ENCODE measurements at places on chromosomes 7 and 10. TPM values are rescaled to one million over a fixed set of nuclear protein-coding genes. Genes with fewer than 3 reads are reported as not detected.

Gene INA
- polyA plus RNA-seq, result 1.5 TPM

Gene ATG9B
- 1.6 TPM for polyA plus RNA-seq

Gene ELN
- 118 TPM for polyA plus RNA-seq

Gene TMEM229A
- polyA plus RNA-seq, result 0.20 TPM

Gene CCDC136
- 16.7 TPM for polyA plus RNA-seq

Gene SP8
- not detected for polyA plus RNA-seq

Gene USP6NL
- polyA plus RNA-seq, result 31.9 TPM

Gene IMMP2L
- 41.9 TPM for polyA plus RNA-seq

Gene RHBDD2
- polyA plus RNA-seq, result 59.7 TPM

Gene CPA4
- 1.5 TPM for polyA plus RNA-seq

Gene FAM241B
- 9.6 TPM for polyA plus RNA-seq

Gene HOXA13
- not detected for polyA plus RNA-seq

Gene CXCL12
- polyA plus RNA-seq, result 730 TPM

Gene ZSCAN25
- polyA plus RNA-seq, result 19.5 TPM

Gene ACSM6
- 0.19 TPM for polyA plus RNA-seq

Gene TDRD1
- 0.07 TPM for polyA plus RNA-seq

Gene IL6
- polyA plus RNA-seq, result not detected

Gene PALD1
- polyA plus RNA-seq, result 9.2 TPM

Gene BAIAP2L1
- 13.1 TPM for polyA plus RNA-seq

Gene OPN4
- not detected for polyA plus RNA-seq

Gene LAMB4
- 2.4 TPM for polyA plus RNA-seq

Gene YAE1
- 40.9 TPM for polyA plus RNA-seq

Gene NUTM2E
- 0.23 TPM for polyA plus RNA-seq

Gene AKR1D1
- polyA plus RNA-seq, result 0.41 TPM

Gene ADAM12
- polyA plus RNA-seq, result 25.6 TPM

Gene OR2A5
- polyA plus RNA-seq, result not detected

All from left renal pelvis (tissue), 4 donors.